ENCODE measurements at places on chromosomes 2 and 18. TPM values are rescaled to one million over a fixed set of nuclear protein-coding genes. Genes with fewer than 3 reads are reported as not detected.

The AKAIN1 gene
- not detected for total RNA-seq

The FNDC4 gene
- total RNA-seq, result 0.38 TPM

The SAG gene
- total RNA-seq, result 1.3 TPM

The NT5C1B gene
- total RNA-seq, result not detected

The DSG1 gene
- not detected for total RNA-seq

The CCDC74B gene
- total RNA-seq, result 3.2 TPM

The STARD6 gene
- total RNA-seq, result not detected
